ENCODE measurements at places on chromosomes 5 and 9. TPM values are rescaled to one million over a fixed set of nuclear protein-coding genes. Genes with fewer than 3 reads are reported as not detected.

DNA sequence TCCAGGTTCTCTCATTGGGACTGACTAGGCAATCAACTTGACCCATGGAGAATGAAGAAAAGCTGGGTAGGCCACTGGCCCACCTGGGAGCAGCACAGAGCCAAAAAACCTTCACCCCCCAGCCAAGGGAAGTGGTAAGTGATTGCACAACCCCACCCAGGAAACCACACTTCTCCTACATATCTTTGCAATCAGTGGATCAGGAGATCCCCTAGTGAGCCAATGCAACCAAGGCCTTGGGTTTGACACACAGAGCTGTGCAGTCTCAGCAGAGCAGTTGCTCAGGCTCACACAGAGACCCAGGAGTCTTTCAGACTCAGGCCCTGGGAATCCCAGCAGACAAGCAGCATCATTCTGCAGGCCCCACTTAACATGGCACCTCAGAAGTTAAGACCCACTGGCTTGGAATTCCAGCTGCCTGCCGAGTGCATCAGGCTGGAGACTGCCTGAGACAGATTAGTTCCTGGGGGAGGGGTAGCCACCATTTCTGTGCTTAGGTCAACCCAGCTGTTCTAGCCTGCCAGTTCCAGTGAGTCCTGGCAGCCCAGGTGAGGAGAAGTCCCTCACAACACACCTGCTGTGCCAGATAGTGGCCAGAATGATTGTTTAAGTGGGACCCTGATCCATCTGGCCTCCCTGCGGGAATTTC is 136.4 kb downstream of the SAXO1 start:
- no peaks in the 10 kb centered on the region for H3K36me3 ChIP-seq
- H3K4me1 ChIP-seq = no peaks in the 10 kb centered on the region
- no peak for DNase-seq
- H3K27me3 ChIP-seq = no peaks in the 10 kb centered on the region

DNA sequence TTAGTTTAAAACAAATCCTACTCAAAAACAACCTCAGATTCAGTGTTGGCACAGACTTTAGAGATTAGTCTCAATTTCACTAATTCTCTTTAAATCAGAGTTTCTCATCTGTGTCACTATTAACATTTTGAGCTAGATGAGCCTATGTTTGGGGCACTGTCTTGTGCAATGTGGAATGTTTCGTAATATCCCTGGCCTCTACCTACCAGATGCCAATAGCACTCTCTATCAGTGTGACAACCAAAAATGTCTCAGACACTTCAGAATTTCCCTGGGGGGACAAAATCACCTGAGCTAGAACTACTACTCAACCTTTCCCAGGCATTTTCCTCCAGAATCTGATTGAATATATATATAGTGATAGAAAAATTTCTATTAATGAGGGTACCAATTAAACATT is 465.2 kb upstream of the RGMB start:
- no peaks in the 10 kb centered on the region for H3K4me1 ChIP-seq
- DNase-seq = no peak
- no peak overlapping the region for H3K4me3 ChIP-seq
- H3K27ac ChIP-seq = no peak overlapping the region

- DNase-seq = no peak
- no peaks in the 10 kb centered on the region for H3K4me1 ChIP-seq
- H3K4me3 ChIP-seq = no peak overlapping the region
Observed at GRCh38 chr9:37618817-37619216, 26.4 kb upstream of the TOMM5 start.

- no peak for DNase-seq
- H3K27me3 ChIP-seq = no peaks in the 10 kb centered on the region
- H3K36me3 ChIP-seq = no peaks in the 10 kb centered on the region
- no peak overlapping the region for H3K27ac ChIP-seq
- H3K4me1 ChIP-seq = no peaks in the 10 kb centered on the region
Observed at GRCh38 chr5:21895766-21896350, 957.3 kb downstream of the CDH12 start.

- no peak overlapping the region for H3K4me3 ChIP-seq
- DNase-seq = no peak
Observed at GRCh38 chr5:90015584-90016018, 394.0 kb downstream of the CETN3 start.

- H3K27ac ChIP-seq = no peak overlapping the region
- DNase-seq = no peak
- no peaks in the 10 kb centered on the region for H3K4me1 ChIP-seq
- peaks cover 3% of the 10 kb centered on the region for H3K27me3 ChIP-seq
- H3K36me3 ChIP-seq = no peaks in the 10 kb centered on the region
- H3K4me3 ChIP-seq = no peak overlapping the region
Observed at GRCh38 chr5:156815988-156816599, 34.0 kb upstream of the PPP1R2B start.

- no peak for DNase-seq
- no peak overlapping the region for H3K4me3 ChIP-seq
- H3K36me3 ChIP-seq = no peaks in the 10 kb centered on the region
- no peaks in the 10 kb centered on the region for H3K4me1 ChIP-seq
Observed at GRCh38 chr9:8863069-8863468, 1063.5 kb upstream of the DMAC1 start.

DNA sequence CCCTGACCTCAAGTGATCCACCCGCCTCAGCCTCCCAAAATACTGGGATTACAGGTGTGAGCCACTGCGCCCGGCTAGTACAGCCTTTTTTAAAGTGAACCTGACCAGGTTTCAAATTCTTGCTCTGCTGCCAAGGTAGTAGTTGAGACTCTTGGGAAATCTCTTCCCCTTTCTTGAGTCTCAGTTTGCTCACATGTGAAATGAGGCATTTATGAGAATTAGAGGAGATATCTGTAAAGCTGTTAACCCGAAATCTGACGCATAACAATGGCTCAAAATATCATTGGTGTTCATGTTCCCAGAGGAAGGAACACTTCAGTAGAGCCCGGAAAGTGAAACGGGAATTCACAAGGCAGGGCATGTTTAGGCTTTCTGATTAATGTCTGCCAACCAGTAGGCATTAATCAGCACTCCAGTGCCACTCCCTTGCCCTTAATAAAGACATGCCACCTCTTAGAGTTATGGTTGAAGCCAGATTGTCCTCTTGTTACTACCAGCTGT is 1.5 kb downstream of the ARPC5L start:
- no peak overlapping the region for H3K27ac ChIP-seq
- DNase-seq = no peak
- H3K4me3 ChIP-seq = no peak overlapping the region
- no peaks in the 10 kb centered on the region for H3K27me3 ChIP-seq
- peaks cover 21% of the 10 kb centered on the region for H3K36me3 ChIP-seq
- peaks cover 40% of the 10 kb centered on the region for H3K4me1 ChIP-seq

GRCh38 chr5:176387384-176387925 is 943 bp downstream of the NOP16 start:
- H3K36me3 ChIP-seq = peaks cover 38% of the 10 kb centered on the region
- no peak for DNase-seq
- no peaks in the 10 kb centered on the region for H3K27me3 ChIP-seq
- peak overlapping the region; percentile 92 for H3K4me3 ChIP-seq
- H3K27ac ChIP-seq = no peak overlapping the region

DNA sequence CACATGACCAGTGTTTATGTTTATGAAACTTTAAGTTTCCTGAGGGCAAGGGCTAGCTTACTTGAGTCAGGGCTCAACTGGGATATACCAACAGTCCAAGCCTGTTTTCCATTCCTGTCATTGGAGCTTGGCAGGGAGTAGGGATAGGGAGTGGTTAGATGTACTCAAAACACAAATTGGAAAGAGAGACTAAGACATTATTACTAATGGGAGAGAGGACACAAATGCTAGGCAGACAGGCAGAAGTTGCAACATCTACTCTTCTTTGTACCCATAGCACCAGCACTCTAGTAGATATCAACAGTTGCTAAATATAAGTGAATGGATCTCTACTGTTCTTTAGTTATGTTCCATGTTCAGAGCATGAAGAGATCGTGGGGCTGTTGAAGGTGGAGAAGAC is 62.8 kb downstream of the NPR3 start:
- no peaks in the 10 kb centered on the region for H3K27me3 ChIP-seq
- H3K4me1 ChIP-seq = no peaks in the 10 kb centered on the region
- DNase-seq = no peak
- no peak overlapping the region for H3K4me3 ChIP-seq
- H3K36me3 ChIP-seq = no peaks in the 10 kb centered on the region
- no peak overlapping the region for H3K27ac ChIP-seq

DNA sequence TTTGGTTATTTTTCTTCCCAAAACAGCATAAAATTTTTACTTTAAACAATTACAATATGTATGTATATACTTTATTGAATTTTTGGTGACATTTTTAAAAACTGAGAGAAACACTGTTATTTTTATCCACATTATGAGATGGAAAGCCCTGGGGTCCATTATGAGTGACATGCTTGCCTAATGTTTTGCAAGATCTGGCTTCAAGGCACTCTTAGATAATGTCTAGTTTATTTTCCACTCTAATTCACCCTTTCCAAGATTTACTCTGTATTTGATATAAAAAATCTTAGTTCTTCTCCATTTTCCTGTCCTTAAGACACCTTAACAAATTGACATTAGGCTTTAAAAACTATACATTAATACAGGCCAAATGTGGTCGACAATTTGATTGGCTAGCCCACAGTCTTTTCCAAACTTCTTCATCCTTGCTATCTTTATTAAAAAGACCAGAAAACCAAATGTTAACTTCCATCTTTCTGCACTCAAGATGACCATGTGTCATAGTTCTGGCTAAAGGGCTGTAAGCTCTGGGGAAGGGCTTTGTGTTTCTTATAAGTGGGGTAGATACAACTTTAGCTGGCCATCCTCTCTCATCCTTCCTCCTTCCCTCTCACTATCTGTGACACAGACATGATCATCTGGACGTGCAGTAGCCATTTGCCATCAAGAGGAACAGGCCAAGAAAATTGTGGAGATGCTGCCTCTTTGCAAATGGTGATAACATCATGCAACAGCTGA is 561.1 kb downstream of the PDE4D start:
- H3K4me1 ChIP-seq = no peaks in the 10 kb centered on the region
- DNase-seq = no peak
- H3K27ac ChIP-seq = no peak overlapping the region
- no peaks in the 10 kb centered on the region for H3K27me3 ChIP-seq
- H3K4me3 ChIP-seq = no peak overlapping the region

DNA sequence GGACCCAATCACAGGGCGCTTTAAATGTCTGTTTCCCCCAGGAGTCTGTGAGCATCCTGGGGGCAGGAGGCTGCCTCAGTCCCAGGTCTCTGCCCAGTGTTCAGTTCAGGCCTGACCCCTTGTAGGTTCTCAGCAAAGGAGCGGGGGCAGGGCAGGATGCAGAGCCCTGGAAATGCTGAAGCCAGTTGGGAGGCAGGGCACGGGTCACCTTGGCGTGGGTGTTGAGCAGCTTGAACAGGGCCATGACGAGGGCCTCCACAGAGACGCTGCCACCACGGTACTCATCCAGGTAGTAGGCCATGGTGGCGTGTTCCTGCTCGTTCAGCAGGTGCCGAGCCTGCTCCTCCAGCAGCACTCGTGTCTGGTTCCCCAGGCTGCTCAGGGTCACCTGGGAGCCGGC is 36.3 kb upstream of the AKNA start:
- H3K4me1 ChIP-seq = no peaks in the 10 kb centered on the region
- DNase-seq = no peak
- no peak overlapping the region for H3K27ac ChIP-seq

- DNase-seq = no peak
- H3K4me1 ChIP-seq = no peaks in the 10 kb centered on the region
- no peak overlapping the region for H3K4me3 ChIP-seq
- H3K27me3 ChIP-seq = peaks cover 3% of the 10 kb centered on the region
Observed at GRCh38 chr9:107158321-107158720, 124.8 kb upstream of the RAD23B start.

DNA sequence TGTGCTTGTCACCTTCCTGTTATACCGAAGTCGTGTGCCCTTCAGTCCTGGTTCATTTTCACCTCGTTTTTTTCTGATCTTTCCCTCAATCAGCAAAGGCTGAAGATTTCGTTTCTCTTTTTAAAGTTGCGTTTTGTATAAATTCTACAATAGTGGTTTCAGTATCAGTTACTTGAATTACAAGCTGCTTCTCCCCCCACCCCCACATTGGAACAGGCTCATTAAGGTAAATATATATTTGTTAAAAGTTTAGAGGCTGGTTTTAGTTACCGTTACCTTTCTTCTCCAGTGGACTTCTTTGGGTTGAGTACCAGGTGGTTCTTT is 881 bp downstream of the SUB1 start:
- H3K27ac ChIP-seq = peak overlapping the region; percentile 100
- peaks cover 22% of the 10 kb centered on the region for H3K36me3 ChIP-seq
- H3K4me1 ChIP-seq = peaks cover 59% of the 10 kb centered on the region
- no peaks in the 10 kb centered on the region for H3K27me3 ChIP-seq

DNA sequence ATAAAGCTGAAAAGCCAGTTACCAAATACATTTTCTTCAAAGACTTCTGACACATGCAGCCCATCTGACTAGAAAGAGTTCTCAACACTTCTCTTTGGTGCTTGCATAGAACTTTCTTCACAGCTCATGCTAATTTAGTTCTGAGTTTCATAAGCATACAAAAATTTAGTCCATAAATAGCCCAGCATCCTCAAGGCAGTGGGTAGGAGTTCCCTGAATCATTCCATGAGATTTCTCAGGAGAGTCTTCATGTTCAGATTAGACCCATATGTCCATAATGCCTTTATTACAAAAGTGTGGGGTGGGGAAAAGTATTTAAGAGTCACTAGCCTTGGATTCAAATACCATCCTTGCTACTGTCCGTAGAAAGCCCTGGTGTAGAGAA is 290.2 kb upstream of the RGMB start:
- no peak overlapping the region for H3K27ac ChIP-seq
- H3K27me3 ChIP-seq = peaks cover 1% of the 10 kb centered on the region
- H3K36me3 ChIP-seq = no peaks in the 10 kb centered on the region
- H3K4me3 ChIP-seq = no peak overlapping the region

DNA sequence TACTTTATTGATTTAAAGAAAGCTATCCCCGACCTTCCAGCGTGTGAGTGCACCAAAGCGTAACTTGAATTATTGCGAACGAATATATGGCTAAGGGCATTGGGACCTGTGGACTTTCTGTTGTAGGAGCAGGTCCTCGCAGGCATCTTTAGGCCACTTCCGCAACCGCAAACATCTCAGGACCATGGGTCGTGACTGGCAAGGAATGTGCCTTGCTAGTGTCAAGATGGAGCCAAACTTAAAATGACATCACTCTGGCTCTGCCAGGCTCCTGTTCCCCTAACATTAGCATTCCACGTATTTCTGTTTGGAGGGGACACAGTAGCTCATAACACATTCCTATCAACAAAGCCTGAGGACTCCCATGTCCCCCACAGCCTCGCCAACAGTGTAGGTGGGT is 44.1 kb upstream of the OLFM1 start:
- no peak overlapping the region for H3K27ac ChIP-seq
- H3K27me3 ChIP-seq = no peaks in the 10 kb centered on the region
- H3K4me3 ChIP-seq = no peak overlapping the region
- no peaks in the 10 kb centered on the region for H3K4me1 ChIP-seq

DNA sequence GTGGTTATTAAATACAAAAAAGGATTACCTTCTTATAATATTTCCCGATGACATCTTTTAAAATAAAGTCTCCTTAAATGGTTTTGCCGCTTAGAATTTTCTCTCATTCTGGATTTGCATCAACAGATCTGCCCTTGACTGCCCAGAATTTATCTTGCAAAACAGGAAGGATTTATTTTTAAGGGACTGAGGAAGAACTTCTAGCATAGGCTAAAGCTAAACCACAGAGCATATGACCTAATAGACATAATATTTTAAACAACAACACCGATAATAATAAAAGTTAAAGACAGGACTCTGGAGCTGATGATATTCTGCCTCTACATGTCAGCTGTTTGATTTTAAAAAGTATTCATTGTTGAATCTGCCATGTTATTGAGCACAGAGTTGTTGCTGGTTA is 145.3 kb upstream of the ADCY2 start:
- no peaks in the 10 kb centered on the region for H3K36me3 ChIP-seq
- H3K27me3 ChIP-seq = no peaks in the 10 kb centered on the region
- H3K27ac ChIP-seq = no peak overlapping the region
- H3K4me3 ChIP-seq = no peak overlapping the region

Gene GTF3C4
- total RNA-seq = 10.2 TPM

Gene LPAR1
- total RNA-seq = not detected

Gene COL5A1
- 1.7 TPM for total RNA-seq

Gene MTX3
- total RNA-seq = 18.1 TPM
